Mesenchymal stem cell (in vitro differentiated cells and primary cell): ENCODE measurements at places on chromosomes 3 and 15.

GRCh38 chr15:89662893-89663626, 7.8 kb upstream of the KIF7 start:
- peak; percentile 87 for DNase-seq

DNA sequence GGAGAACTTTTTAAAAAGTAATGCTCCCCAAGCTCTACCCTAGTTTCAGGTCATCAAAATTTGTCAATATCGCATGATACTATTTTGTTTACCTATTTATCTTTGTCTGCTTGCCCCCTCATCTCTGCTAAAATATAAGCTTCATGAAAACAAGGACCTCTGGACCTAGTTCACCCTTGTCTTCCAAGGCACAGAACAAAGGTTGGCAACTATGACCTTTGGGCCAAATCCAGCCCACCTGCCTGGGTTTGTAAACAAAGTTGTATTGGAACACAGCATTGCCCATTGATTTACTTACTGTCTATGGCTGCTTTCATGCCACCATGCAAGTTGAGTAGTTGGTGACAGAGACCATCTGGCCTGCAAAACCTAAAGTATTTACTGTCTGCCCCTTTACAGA, 462.2 kb upstream of the SUCLG2 start:
- no peak for DNase-seq

GRCh38 chr15:32659340-32660155, 18.0 kb downstream of the SCG5 start:
- peak; percentile 79 for DNase-seq

DNA sequence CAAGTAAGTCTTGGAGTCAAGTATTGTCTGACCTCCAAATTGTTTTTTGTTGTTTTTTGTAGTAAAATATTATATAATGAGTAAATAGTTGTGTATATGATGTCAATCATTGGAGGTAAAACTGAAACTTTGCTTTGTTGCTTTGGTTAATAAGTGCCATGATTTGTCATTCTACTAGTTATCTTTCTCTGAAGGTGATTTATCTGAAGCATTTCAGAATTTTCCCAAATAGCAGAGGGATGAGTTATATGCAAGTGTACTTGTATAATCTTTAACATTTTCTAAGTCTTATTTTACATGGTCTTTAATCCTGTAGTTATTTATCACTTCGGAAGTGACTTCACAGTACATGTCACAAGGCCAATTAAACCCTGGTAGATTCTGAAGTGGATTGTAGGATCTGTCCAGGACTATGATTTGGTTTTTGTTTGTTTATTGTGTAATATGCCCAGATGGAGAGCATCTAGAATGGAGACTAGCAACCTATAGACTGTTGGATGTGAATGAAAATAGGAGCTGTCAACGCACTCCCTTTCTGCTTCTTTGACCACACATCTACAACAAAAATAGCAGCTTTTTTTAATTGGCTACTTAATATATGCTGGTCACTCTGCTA, 93.1 kb upstream of the SAMMSON start:
- DNase-seq, result peak; percentile 6

- DNase-seq, result peak; percentile 52
Measured at GRCh38 chr15:74964794-74965193, 8.2 kb upstream of the RPP25 start.

DNA sequence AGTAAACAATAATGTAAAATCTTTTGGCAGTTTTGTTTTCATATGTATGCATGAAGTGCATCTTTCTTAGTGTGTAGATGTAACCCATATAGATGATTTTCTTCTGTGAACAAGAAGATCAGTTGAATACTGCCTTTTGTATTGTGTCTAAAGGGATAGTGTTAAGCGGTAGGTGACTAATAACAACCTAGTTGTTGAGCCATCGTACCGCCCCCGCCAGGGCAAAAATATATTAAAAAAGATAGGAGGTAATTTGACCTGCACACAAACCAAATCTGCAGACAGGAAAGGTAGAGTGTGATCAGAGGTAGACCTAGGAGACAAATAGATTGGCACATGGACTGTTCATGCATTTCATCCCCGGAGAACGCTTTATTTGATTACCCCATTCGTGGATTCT, 3.3 kb upstream of the GMNC start:
- DNase-seq, result no peak

GRCh38 chr3:180306155-180306554, 269.4 kb upstream of the PEX5L start:
- no peak for DNase-seq

GRCh38 chr3:54033761-54034160, 88.6 kb upstream of the CACNA2D3 start:
- DNase-seq, result no peak

DNA sequence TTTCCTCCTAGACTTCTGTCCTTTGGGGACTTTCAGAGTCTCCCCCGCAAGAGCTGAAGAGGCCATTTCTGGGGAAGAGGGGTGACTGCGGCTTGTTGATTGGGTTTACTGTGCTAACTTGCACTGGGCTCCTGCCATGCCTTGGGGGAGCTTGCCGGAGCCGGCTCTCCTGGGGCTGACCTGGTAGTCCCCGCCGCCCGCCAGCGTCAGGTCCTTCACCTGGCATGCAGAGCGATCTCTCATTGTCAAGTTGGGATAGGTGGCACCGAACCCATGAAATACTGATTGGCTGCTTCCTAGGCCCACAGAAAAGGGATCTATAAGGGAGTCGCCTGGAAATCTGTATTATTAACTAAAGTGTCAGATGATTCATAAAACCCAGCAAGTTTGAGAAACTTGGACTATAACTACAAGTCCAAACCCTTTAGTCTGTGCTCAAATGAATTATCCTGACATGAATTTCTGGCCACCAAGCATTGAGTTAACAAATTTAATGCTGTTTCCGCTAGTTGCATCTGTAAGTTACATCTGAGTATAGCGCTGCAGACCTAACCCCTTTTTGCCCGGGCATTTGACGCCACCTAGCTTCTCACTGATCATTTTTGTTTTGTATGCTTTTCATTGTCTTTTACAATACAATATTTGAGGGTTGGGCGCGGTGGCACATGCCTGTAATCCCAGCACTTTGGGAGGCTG, 607 bp upstream of the IMP3 start:
- peak; percentile 50 for DNase-seq

GRCh38 chr15:62326460-62327011, 161.5 kb upstream of the C2CD4B start:
- DNase-seq, result no peak

DNA sequence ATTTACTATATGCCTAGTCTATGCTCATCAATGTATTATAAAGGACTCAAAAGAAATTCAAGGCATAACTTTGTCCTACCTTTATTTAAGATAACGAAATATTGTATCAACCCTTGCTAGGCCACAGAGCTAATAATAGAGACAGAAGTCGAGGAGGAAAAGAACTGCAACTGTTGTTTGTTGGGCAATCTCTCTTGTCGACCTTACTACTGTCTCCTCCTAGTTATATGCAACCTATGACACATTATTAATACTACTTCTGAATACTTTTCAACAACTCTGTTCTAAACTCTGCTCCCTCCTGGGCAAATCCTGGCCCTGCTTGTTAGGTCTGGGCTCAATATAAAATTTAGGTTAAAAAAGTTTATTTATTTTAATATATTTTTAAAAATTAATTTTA, 24.6 kb downstream of the SPPL2A start:
- DNase-seq, result no peak

GRCh38 chr15:40307421-40308211, at the start of gene PLCB2:
PLCB2 (minus strand) TSS chr15:40307935; CDS start chr15:40307672, 263 bp downstream.
- DNase-seq, result peak; percentile 58

- no peak for DNase-seq
Measured at GRCh38 chr3:41276191-41276590, 76.9 kb downstream of the CTNNB1 start.

- DNase-seq, result peak; percentile 58
Measured at GRCh38 chr3:8206971-8207617, 294.5 kb upstream of the LMCD1 start.

GRCh38 chr15:27249760-27250109, 278.8 kb downstream of the GABRG3 start:
- DNase-seq, result no peak

- DNase-seq, result no peak
Measured at GRCh38 chr3:32321095-32321790, 70.4 kb upstream of the CMTM7 start.

GRCh38 chr3:99601515-99601914, 36.9 kb upstream of the COL8A1 start:
- DNase-seq, result no peak

DNA sequence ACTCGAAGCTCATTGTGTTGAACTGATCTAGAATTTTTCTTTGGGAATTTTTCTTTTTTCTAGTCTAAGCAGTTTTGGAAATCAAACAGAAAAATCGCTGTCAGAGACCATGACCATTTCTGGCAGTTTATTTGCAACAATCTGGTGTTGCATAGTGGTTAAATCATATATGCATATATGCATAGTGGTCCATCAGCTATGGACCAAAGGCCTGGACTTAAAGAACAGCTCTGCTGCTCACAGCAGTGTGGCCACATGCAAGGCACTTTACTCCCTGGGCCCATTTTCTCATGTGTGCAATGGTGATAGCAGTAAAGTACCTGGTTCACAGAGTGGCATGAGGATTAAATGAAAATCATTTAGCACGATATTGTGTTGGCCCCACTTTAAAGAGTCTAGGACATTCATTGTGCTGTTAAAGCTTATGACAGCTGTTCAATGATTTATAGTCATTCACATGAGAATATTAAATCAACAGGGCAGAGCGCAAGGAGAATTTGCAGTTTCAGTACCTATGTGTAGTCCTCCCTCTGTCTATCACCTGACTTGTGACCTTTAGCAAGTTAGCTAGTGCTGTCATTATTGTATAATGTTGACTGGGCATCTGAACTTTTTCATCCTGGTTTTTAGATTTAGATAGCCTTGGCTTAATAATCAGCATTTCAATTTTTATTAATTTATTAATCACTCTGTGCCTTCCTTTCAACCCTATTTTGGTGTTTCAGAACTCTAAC, 46.4 kb downstream of the BLM start:
- DNase-seq, result no peak

GRCh38 chr15:38534691-38535090, 29.9 kb downstream of the RASGRP1 start:
- no peak for DNase-seq

GRCh38 chr3:181917027-181917426, 205.3 kb downstream of the SOX2 start:
- DNase-seq, result no peak

DNA sequence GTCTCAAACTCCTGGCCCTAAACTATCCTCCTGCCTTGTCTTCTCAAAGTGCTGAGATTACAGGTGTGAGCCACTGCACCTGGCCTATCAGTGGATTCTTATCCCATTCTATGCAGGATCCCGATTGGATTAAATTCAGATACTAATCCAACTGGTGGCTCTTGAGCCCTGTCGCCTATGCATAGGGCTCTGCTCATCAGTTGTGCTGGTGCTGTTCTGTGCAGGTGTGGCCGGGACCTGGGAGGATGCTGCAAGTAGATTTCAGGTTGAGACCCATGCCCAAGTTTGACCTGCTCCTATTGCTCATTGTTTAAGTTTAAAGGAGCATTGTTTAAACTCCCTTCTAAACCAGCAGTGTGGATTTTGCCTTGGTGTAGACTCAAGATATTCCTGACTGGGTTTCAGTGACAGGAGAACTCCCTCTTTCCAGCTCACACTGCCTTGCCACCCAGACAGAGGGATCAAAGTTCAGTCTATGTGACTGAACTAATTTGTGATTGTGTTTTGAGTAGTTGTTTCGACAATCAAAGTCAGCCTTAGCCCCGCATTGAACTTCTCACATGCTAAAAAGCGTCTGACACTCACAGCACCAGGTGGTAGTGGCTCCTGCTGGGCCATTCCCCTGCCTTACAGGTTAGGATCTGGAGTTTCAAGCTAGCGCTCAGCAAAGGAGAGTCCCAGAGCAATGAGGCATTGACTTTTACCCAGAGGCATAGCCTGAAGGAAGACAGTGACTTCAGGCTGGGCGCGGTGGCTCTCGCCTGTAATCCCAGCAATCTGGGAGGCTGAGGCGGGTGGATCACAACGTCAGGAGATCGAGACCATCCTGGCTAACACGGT, 45.0 kb upstream of the PIK3CB start:
- no peak for DNase-seq

DNA sequence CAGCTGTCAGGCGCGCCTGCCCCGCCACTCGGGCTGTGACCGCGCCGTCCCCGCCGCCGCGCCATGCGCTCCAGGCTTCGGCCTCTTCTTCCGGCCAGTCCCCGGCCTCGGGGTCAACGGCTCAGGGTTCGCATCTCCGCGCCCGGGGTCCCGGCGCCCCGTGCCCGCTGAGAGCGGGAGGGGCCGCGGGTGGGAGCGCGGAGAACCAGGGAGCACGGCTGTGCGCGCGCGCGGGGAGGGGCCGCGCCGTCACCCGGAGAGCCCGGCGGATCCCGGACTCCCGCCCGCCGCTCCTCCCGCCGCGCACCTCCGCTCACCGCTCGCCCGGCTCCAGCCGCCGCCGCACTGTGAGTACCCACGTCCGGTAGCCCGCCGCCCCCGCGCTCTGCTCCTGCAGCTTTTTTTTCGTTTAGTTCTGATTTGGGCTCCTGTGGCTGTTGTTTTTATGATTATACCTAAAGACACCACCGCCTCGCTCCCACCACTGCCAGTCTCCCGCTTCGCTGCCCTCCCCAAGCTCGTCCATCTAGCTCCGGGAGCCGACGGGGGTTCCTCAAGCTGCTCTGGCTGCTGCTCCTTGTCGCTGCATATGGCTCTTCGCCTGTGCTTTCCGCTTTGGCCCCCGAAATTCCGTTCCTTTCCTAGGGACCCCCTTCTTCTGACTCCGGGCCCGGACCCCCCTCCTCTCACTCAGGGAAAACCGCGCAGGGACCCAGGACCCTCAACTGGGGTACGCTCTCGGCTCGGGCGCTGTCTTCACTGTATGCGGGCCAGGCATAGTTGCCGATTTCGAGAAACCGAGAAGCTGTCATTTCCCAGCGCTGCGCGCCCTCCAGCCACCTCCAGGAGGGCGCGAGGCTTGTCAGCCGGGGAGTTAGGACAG, 1.8 kb upstream of the SKOR1 start:
- DNase-seq, result no peak

DNA sequence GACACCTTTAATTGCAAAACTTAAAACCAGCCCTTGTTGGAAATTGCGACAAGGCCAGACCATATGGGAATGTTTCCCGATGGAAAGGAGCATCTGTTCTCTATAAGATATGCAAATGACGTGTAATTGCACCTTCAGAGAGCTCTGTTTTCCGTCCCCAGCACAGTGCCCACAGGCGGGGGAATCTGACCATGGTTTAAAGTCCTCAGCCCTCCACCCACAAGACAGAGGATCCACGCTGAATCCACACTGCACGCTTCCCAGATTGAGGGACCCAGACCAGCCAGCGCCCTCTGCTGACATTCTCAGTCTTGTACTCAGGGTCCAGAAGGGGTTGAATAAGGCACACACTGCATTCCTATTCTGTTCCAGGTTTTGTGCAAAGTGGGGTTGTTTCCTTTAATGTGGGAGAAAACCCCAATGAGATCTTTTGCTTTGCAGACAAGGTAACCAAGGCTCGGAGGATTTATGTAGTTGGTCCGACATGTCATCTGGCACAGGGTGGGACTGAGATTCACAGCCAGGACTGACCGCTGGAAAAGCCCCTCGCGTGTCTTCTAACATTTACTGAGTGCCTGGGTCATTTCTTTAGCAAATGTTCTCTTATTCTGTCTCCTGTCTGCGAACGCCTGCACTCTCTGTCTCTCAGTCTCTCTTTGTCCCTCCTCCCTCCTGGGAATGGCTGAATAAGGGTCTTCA, 36.8 kb upstream of the KLHL25 start:
- peak; percentile 56 for DNase-seq

- DNase-seq, result peak; percentile 27
Measured at GRCh38 chr15:68704496-68705021, 116.1 kb downstream of the ANP32A start.
